ENCODE measurements at places on chromosomes 12 and 14.

DNA sequence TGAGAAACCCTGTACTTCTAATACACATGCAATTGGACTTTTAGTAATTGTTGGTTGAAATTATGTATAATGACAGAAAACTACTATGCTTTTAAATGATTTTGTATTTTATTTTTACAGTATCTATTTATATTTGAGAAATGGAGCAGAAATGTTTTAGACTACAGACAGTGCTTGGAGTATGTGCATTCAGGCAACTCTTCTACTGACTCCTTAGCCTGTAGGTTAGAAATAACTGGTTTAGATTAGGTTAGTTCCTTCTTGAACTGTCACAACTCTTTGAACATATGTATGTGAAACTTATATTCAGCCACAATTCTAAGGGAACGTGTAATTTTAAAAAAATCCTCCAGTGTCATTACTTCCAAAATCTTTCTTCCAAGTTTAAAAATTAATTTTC lies 1.7 kb downstream of the FGFR1OP2 start:
- no peak for DNase-seq

GRCh38 chr14:100396266-100396795 lies 73.2 kb downstream of the SLC25A47 start:
- no peak for DNase-seq

DNA sequence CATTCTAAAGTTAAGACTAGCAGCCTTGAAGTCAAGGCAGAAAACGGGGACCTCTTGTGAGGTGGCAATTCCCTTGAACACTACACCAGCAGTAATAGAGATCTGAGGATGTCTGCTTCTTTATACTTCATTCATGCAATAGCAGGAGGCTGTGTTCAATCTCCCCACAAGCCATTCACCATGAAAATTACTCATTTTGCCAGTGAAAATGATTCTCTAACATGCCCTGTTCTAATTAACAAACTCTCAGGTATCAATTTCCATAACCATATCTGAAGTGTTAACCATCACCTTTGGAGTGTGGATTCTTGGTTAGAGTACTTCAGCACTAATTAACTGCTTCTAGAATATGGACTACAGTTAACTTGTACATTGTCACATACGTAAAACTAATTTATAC lies 3.4 kb upstream of the GLIPR1 start:
- no peak for DNase-seq

GRCh38 chr14:103250874-103251273 lies 83.2 kb upstream of the EIF5 start:
- no peak for DNase-seq

DNA sequence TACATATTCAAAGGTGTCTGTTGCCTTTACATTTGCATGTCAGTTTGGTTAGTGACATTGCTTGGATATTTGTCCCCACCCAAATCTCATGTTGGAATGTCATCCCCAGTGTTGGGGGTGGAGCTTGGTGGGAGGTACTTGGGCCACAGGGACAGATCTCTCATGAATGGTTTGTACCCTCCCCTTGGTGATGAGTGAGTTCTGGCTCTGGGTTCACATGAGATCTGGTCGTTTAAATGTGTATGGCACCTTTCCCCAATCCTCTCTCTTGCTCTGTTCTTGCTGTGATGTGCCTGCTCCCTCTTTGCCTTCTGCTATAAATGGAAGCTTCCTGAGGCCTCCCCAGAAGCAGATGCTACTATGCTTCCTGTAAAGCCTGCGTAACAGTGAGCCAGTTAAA lies 207.9 kb upstream of the DIO3 start:
- DNase-seq = no peak

DNA sequence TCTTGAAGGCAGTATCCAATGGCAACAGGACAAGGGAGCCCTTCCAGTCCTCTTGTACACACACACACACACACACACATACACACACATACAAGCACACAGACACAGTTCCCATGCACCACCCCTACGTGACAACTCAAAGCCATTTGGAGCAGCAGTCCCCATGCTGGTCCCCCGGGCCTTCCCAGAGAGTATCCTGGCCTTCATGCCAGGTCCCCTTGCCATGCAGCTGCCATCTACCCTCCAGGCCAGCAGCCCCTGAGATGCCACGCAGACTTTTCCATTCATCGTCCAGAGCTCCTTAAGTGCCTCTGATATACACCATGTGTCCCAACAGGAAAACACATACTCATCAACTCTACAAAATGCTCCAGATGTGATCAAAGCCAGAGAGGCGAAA lies 159.5 kb downstream of the ANO2 start:
- DNase-seq = no peak
